ENCODE measurements at places on chromosomes 7 and 10.

DNA sequence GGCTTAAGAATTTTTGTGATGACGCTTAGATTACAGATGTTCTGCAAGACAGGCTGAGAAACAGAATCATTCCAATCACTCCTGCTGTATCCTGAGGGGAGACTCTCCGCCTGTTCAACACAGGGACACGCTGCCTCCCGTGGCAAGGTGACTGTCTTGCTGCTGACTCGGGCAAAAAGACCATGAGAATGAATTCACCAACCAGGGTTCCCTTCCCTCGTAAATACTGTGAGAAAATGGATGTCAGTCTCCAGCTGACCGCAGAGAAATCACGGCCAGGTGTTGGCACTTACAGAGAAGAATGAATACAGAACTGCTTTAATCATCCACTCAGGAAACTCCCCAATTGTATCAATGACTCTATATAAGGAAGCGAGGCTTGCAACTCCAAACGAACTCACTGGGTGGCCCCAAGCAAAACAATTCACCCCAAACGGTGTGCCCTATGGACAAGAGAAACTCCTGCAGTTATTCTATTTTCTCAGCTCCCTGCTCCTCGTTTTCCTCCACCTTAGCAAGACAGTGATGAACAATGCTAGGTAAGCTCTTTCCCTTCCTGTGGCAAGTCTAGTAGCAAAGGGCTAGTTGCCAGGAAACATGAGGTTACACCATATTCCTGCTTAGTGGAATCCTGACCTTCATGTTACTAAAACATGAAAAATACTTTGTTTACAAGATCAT, 22.8 kb downstream of the GNA12 start:
- no peak for DNase-seq

DNA sequence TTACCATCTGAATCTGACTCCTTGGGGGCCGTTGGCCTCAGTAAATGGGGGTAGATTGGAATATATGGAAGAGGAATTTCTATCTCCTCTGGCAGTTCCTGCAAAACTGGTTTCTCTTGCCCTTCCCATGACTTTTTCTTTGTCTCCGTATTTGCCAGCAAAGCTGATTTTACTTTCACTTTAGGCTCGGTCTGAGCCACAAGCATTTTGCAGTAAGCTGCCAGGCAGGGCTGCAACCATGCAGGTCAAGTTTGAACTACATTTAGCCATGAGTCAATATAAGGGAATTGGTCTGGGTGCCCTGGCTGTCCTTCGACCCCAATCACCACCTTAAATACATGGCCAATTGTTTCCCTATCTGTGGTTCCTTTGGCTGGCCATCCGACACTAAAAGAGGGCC, 104.3 kb downstream of the TRIM24 start:
- no peak for DNase-seq

DNA sequence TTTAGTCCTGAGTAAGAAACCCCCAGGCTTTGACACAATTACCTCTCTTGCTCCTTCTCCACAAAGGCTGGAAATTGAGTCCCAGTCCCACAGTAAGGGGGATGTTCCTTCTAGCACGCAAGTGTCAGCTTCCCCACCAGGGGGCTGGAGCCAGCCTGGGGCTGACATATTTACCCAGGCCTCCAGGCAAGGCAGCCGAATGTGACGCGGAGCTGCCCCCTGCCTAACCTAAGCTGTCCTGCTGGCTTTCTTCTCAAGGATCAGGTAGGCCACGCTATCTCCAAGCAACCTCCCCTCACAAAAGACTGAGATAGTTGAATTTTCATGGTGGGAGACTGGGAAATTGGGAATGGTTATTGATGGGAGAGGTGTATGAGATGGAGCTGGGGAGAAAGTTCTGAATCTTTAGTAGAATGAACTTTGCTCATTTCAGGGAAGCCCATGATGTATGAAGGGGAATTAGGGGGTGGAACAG, 19.2 kb upstream of the BMPER start:
- DNase-seq, result no peak

DNA sequence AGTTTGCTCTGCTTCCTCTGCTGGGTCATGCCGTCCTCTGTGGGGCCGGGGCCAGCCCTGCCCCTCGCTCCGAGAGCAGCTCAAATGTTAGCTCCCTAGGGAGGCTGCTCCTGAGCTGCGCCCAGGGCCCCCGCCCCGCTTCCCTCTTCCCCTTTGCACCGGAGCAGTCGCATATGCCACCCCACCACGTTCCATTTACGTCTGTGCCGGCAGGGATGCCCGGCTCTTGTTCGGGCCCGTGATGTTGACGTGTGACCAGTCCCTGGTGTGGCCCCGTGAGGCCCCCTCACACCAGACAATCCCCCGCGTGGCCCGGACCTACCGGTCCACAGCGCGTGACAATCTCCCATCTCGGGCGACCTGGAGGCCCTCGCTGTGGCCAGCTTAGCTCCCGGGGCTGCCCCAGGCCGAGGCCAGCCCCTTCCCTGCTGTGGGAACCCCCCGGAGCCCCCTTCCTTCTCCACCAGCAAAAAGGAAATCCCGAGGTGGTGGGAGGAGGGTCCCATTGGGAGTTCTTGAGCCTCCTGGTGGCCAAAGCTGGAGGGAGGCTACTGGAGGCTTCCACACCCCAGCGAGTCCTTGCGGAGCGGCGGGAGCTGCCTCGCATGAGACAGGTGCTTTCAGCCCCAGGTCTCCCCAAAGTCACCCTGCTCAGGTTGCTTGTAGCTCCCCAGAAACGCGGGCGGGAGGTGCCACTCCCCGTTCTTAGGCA, 15.2 kb downstream of the FAM20C start:
- no peak for DNase-seq

GRCh38 chr7:43873300-43873699, 4.0 kb upstream of the MRPS24 start:
- DNase-seq, result no peak

- no peak for DNase-seq
Measured at GRCh38 chr10:127034034-127034633, 128.9 kb downstream of the DOCK1 start.

- no peak for DNase-seq
Measured at GRCh38 chr7:101882595-101883564, 65.5 kb downstream of the CUX1 start.

Data from stimulated activated CD4-positive, alpha-beta T cell treated with anti-CD3 and anti-CD28 coated beads, Interleukin-2, amount 100 ng/mL, for 48 hours (primary cell).